ENCODE measurements at places on chromosomes 5 and 9.

DNA sequence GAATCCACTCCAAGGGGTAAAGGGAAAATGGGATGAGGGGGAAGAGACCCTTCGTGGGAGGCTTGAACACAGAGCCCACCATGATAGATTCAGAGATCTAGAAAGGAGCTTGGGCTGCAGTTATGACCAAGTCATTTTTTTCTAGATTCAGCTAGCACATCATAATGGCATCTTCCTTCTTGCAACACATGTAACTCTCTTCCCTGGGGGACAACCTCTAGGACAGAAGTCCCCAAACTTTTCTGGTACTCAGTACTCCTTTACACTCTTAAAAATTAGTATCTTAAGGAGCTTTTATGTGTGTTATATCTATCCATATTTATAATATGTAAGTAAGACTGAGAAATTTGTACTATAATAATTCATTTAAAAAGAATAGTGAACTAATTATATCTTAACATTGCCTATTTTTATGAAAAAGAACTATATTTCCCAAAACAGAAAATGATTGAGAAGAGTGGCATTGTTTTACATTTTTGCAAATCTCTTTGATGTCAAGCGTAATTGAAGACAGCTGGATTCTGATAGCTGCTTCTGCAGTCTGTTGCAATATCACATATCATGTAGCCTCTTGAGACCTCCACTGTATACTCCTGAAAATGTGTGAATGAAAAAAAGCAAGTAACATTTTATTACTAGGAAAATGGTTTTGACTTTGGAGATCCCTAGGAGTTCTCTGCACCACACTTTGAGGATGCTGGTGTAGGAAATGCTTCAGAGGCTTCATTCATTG, 875 bp downstream of the ACO1 start:
- peak overlapping the region; percentile 87 for H3K27ac ChIP-seq
- no peaks in the 10 kb centered on the region for H3K36me3 ChIP-seq
- DNase-seq, result no peak
- H3K4me3 ChIP-seq, result peak overlapping the region; percentile 83
- no peaks in the 10 kb centered on the region for H3K27me3 ChIP-seq

DNA sequence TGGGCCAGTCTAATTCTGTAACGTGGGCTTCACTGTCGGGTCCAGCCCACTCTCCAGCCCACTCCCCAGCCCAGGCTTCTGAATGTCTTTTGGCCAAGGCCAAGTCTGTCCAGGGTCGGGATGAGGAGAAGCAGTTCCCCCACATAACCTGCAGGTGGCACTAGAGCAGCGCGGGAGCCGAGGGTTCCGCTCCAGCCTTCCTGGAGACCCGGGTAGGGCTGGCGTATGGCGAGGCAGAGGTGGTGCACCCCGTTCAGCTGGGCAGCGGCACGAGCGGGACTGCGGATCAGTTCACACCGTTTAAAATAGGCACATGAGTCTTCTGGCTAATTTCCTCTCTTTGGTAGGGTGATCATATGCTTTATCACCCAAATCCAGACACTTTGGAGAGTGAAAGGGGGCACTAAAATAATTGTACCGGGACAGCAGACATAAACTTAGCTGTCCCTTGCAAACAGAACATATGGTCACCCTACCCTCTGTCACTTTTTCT, 185.9 kb downstream of the MSX2 start:
- peak; percentile 89 for DNase-seq
- H3K27me3 ChIP-seq, result no peaks in the 10 kb centered on the region
- no peak overlapping the region for H3K27ac ChIP-seq
- no peaks in the 10 kb centered on the region for H3K4me1 ChIP-seq
- H3K4me3 ChIP-seq, result peak overlapping the region; percentile 26
- no peaks in the 10 kb centered on the region for H3K36me3 ChIP-seq

GRCh38 chr5:139844472-139845145, 49.0 kb downstream of the PSD2 start:
- DNase-seq, result peak; percentile 75
- no peak overlapping the region for H3K4me3 ChIP-seq
- peaks cover 4% of the 10 kb centered on the region for H3K4me1 ChIP-seq
- no peaks in the 10 kb centered on the region for H3K27me3 ChIP-seq

- peak overlapping the region; percentile 94 for H3K27ac ChIP-seq
- H3K36me3 ChIP-seq, result no peaks in the 10 kb centered on the region
- peak; percentile 96 for DNase-seq
- H3K27me3 ChIP-seq, result no peaks in the 10 kb centered on the region
These were observed 500 bp upstream of the GNAQ start for GRCh38 chr9:78031893-78032729.

- H3K36me3 ChIP-seq, result no peaks in the 10 kb centered on the region
- DNase-seq, result no peak
- H3K4me1 ChIP-seq, result no peaks in the 10 kb centered on the region
- H3K4me3 ChIP-seq, result no peak overlapping the region
These were observed 81.2 kb downstream of the CNTLN start for GRCh38 chr9:17216011-17216410.

- H3K4me1 ChIP-seq, result no peaks in the 10 kb centered on the region
- no peak overlapping the region for H3K4me3 ChIP-seq
- DNase-seq, result no peak
- H3K27ac ChIP-seq, result no peak overlapping the region
- H3K36me3 ChIP-seq, result no peaks in the 10 kb centered on the region
- H3K27me3 ChIP-seq, result no peaks in the 10 kb centered on the region
These were observed 727.8 kb upstream of the FAM174A start for GRCh38 chr5:99807346-99807745.

GRCh38 chr5:76732405-76733048, 16.6 kb downstream of the F2R start:
- no peaks in the 10 kb centered on the region for H3K4me1 ChIP-seq
- DNase-seq, result no peak
- H3K36me3 ChIP-seq, result no peaks in the 10 kb centered on the region
- no peaks in the 10 kb centered on the region for H3K27me3 ChIP-seq
- no peak overlapping the region for H3K4me3 ChIP-seq

- H3K27me3 ChIP-seq, result no peaks in the 10 kb centered on the region
- peaks cover 73% of the 10 kb centered on the region for H3K4me1 ChIP-seq
- no peaks in the 10 kb centered on the region for H3K36me3 ChIP-seq
- peak overlapping the region; percentile 83 for H3K27ac ChIP-seq
These were observed 77.8 kb upstream of the LRRTM2 start for GRCh38 chr5:138952962-138953361.

DNA sequence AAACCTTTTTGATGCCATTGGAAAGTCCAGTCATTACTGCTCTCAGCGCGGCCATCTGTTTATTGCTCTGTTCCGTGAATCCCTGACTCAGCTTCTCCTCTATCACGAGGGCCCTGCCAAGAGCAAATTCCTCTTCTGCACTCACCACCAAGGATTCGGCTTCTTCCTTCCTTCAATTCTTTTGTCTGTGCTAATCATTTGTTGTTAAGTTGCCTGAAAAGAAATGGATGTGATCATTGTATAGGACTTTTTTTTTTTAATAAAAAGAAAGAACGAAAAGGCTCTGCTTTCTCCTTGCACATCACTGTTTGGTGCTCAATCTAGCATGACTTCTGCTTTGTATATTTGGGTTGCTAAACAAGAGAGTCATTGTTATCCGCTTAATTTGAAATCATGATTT, 128.7 kb upstream of the PIK3R1 start:
- DNase-seq, result no peak
- H3K4me3 ChIP-seq, result no peak overlapping the region
- H3K36me3 ChIP-seq, result no peaks in the 10 kb centered on the region
- H3K27me3 ChIP-seq, result no peaks in the 10 kb centered on the region

DNA sequence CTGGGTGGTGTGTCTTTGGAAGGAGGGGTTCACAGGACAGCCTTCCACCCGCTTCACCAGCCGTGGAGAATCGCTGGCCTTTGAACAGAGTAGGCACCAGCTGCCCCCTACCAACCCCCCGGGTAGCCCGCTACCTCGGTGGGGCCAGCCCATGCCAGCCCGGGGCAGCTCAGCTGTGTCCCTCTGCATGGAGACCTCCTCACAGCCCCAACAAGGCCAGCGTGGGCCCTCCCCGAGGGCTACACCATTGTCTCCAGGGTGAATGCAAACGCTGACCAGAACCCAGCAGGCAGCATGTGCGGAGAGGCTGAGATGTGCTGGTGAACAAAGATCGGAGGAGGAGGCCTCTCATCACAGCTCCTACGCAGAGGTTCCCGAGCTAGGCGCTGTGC, 51.9 kb downstream of the LMX1B start:
- no peaks in the 10 kb centered on the region for H3K27me3 ChIP-seq
- H3K4me3 ChIP-seq, result no peak overlapping the region
- no peak for DNase-seq
- no peaks in the 10 kb centered on the region for H3K36me3 ChIP-seq

- H3K36me3 ChIP-seq, result no peaks in the 10 kb centered on the region
- no peak overlapping the region for H3K27ac ChIP-seq
- H3K4me1 ChIP-seq, result no peaks in the 10 kb centered on the region
- H3K4me3 ChIP-seq, result no peak overlapping the region
- no peaks in the 10 kb centered on the region for H3K27me3 ChIP-seq
These were observed 108.2 kb downstream of the AUH start for GRCh38 chr9:91253488-91253887.

All from pancreas (tissue), 10 donors.